ENCODE measurements at places on chromosomes 13 and 19.

DNA sequence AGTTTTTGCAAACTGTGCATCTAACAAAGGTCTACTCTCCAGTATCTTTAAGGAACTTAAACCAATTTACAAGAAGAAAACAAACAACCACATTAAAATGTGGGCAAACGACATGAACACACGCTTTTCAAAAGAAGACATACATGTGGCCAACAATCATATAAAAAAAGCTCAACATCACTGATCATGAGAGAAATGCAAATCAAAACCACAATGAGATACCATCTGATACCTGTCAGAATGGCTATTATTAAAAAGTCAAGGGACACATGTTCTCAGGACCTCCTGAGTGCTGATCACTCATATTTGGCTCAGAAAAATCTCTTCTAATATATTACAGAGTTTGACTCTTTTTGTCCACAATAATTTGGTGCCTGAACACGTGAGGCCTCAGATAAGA, 14.2 kb upstream of the LILRB1 start:
- DNase-seq, result no peak

DNA sequence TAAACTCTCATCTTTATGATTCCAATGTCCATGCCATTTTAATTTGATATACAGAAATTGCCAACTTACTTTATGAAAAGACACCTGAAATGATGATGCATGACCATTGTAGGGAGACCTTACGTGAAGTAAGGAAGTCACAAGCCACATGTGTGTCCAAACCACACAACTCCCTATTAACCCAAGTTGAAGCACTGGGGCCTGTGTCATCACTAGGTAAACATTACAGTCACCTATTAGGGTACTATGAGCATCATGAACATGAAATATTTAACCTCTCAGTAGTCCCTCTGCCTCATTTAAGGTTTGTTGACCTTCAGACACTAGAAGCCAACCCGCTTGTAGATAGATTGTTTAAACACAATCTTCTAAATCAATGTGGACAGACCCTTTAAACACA, 576.9 kb downstream of the IRS2 start:
- no peak for DNase-seq

- DNase-seq, result peak; percentile 87
These were observed 17.5 kb upstream of the NWD1 start for GRCh38 chr19:16702123-16702522.

DNA sequence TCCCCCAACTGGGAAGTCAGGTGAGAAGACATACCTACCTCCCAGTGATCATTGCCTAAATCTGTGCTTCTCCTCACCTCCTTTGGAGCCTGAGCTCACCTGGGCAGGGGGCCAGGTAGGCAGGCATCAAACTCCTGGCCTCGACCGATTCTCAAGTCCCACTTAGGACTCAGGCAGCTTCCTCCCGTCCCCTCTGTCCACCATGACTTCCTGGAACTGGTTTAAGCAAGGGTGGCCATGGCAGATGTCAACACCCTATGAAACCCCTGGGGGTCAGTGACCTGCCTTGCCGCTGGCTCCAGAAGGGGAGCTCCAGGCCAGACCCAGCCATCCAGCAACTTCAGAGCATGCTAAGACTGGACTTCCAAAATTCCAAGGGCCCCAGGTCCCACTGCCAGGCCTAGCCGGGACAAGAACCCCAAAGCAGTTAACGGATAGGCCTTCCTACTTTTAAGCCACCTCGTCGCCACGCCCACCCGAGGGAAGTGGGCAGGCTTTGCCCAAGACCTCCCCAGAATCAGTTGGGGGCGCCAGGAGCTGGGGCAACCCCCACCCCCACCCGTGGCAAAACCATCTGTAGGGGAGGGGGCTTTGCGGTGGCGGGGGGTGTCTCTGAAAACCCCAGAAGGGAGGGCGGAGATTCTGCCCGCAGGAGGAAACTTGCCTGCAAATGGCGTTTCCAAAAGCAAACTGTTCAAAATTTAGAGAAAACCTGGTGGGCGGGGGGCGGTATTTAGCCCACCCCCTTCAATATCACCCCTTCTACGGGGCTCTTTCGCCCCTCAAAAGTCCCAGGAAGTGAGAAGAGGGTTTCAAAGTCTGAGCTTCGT, 657 bp downstream of the PLIN3 start:
- peak; percentile 59 for DNase-seq
